Activated T-helper 1 cell treated with anti-CD3 and anti-CD28 coated beads, Interleukin-2, amount 50 U/mL, for 16 hours (primary cell): ENCODE measurements at places on chromosomes 1 and 21.

DNA sequence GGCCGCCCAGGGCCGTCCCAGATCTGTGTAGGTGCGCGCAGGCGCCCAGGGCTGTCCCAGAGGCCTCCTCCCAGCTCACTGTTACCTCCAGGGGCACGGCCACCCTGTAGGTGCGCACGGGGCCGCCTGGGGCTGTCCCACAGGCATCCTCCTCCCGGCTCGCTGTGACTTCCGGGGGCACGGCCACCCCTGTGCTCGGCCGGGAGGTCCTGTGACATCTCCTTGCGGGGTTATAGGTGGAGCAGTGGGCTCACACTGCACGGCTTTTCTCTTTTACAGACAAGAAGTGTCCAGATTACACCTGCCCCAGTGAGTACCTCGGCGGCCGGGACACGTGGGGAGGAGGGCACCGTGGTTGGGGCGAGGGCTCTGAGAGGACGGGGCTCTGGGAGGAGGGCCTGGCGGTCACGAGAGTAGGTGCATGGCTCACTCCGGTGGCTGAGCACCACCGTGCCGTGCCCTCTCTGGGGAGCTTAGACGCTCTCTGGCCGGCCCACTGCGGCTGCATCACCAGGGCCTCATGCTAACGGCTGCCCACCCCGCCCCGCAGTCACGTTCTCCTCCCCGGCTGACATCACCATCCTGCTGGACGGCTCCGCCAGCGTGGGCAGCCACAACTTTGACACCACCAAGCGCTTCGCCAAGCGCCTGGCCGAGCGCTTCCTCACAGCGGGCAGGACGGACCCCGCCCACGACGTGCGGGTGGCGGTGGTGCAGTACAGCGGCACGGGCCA, 21.4 kb downstream of the COL6A1 start:
- no peak for DNase-seq

GRCh38 chr21:31498985-31499384, 154.9 kb upstream of the TIAM1 start:
- no peak for DNase-seq

- DNase-seq: no peak
Measured at GRCh38 chr1:231553320-231553719, 24.9 kb downstream of the TSNAX start.

- no peak for DNase-seq
Measured at GRCh38 chr21:27201197-27201596, 234.3 kb upstream of the ADAMTS5 start.

GRCh38 chr1:13929313-13929712, 229.3 kb downstream of the PRDM2 start:
- DNase-seq: no peak

DNA sequence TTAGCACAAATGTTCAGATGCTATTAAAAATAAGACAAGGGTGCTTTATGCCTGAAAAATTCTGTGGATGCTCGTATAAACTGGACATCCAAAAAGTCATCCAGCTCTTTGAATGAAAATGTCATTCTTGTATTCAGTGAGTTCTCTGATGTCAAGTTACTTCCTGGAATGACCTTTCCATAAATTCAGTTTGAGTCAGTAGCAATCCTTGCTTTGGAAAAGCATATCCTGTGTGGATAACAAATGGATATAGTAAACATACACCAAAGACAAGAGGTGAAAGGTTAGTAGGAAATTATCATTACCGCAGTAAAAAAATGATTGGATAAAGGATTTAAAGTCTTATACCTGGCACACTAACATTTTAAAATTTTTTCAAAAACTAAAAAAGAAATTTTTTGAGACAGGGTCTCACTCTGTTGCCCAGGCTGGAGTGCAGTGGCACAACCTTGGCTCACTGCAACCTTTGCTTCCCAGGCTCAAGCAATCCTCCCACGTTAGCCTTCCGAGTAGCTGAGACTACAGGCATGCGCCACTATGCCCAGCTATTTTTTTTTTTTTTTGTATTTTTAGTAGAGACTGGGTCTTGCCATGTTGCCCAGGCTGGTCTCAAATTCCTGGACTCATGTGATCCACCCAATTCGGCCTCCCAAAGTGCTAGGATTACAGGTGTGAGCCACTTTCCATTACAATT, 10.8 kb upstream of the LAMC1 start:
- DNase-seq: no peak

- no peak for DNase-seq
Measured at GRCh38 chr1:172832006-172832725, 173.3 kb downstream of the FASLG start.
